ENCODE measurements at places on chromosomes 12 and 14.

DNA sequence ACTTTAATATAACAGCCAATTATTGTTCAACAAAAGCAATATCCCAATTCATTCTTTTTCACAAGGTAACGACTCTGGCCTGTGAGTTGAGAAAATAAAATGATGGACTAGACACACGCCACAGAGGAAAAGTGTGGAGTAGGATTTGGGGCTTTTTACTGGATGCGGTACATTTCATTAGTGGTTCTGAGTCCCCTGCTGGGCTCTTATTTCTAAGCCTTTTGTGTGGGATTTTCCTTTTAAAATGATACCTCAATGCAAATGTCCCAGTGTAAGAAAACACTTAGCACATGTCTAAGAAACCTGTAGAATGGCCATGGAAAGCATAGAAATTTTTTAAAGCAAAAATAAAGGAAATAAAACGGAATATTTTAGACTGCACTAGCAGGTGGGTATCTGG, 73.4 kb downstream of the C12orf42 start:
- no peak for DNase-seq

DNA sequence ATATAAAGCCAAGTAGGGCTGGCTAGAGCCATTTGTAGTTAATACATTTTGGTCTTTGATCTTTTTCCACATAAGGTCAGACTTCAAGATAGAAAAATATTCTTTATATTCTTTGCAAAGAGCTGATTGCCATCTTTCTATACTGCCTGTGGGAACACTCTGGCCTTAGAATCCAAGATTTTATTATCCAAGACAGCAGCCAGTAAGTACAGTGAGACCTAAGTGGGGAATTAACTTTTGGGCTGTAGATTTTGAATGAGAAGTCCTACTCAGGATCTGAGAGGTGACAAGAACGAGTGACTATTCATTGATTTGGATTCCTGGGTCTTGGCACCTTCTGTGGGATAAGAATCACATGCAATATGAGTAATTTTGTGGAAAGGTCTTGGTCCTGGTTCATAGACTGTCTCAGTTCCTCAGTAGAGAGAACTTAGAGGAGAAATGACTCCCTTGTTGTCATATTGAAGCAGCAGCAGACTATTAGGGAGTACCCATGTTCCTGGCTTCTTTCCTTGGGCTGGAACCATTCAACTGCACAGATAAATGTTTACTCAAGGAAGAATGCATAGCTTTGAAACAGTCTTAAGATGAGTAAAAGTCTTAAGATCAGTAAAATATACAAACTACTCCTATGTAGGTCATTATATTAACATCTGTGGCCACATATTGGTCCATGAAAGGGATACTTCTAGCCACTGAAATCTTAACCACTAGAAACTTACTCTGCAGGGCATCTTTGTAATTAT, 353.8 kb downstream of the RAD51B start:
- DNase-seq: no peak

DNA sequence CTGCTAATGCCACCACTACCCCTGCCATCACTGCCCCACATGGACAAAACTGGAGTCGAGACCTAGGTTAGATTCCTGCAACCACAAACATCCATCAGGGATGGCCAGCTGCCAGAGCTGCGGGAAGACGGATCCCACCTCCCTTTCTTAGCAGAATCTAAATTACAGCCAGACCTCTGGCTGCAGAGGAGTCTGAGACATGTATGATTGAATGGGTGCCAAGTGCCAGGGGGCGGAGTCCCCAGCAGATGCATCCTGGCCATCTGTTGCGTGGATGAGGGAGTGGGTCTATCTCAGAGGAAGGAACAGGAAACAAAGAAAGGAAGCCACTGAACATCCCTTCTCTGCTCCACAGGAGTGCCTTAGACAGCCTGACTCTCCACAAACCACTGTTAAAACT, 7.1 kb upstream of the OAS2 start:
- no peak for DNase-seq

DNA sequence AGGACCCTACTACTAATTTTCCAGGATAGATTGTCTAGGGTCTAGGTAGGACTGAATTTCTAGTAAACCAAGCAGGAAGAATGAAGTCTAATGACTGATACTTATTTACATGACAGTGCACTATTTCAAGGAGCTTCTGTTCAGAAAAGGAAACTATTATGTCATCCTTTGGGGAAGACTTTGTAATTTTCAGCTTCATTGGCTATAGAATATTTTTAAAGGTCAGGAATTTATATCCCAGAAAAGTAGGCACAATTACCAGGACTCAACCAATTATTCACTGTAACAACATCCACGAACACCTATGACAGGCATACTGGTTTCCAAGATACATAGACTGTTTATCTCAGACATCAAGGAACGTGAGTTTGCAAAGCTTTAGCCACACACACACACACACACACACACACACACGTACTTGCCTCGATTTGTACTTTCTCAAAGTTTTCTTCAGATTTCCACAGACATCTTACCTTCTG, 23.2 kb downstream of the OR6S1 start:
- DNase-seq: no peak

GRCh38 chr12:75170640-75171185, 38.9 kb downstream of the KCNC2 start:
- DNase-seq: peak; percentile 22

- no peak for DNase-seq
Measured at GRCh38 chr14:35406090-35406489, 1.5 kb upstream of the NFKBIA start.

- DNase-seq: no peak
Measured at GRCh38 chr12:33357181-33357580, 82.4 kb downstream of the SYT10 start.

- DNase-seq: no peak
Measured at GRCh38 chr14:66330916-66331315, 155.3 kb upstream of the CCDC196 start.

GRCh38 chr14:101966742-101967141, 2.4 kb downstream of the DYNC1H1 start:
- DNase-seq: no peak

DNA sequence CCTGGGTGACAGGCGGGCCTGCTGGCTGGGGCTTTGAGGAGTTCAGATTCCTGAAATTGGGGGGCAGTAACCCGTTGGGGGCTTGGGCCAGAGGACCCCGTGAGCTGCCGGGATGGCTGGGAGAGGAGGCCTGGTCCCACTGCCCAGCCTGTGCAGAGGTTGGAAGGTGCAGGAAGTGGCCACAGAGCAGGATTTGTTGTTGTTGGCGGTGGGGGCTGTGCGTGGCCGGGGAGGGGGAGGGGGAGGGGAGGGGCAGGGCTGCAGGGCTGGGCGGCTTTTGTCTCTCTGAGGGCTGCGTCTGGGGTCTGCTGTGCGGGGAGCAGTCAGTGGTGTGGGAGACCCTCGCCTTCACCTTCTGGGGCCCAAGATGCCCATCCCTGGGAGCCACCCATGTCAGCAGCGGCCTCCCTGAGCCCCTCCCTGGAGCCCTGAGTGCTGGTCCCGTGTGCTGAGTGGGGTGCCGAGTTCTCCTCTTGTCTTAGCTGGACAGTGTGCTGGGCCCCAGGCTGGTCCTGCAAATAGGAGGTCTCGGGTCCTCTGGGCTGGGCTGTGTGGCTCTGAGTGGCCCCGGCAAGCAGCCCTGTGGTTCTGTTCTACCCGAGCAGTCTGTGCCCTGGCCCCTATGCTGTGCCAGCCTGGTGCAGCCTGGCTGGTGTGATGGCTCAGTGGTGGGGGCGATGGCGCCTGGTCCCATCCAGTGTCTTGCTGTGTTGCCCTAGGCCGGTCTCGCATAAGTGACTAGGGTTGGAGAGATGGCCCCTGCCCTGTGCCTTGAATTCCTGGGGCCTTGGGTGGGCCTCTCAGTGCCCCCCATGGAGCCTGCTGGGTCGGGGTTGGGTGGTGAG, 10.3 kb downstream of the KIF26A start:
- DNase-seq: no peak

DNA sequence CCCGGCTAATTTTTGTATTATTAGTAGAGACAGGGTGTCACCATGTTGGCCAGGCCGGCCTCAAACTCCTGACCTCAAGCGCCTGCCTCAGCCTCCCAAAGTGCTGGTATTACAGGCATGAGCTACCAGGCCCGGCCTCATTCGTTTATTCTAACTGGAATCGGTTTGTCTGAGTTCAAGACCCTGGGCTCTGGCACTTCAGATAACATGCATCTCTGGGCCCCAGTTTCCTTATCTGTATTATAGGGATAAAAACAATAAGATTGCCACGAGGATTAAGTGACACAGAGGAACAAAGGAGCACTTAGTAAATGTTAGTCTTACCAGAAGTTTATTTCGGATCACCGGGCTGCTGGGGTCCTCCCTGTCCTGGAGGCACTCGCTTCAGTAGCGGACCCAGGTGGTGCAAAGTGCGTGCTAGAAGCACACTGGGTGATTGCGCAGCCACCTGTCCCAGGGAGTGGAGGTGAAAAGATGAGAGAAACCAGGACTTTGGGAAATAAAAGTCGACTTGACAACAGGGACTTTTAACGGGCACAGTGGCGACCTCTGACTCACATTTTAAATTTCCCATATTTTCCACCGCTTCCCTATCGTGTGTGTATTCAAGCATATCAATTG, 37.5 kb downstream of the ACACB start:
- no peak for DNase-seq

All from NCI-H460 (cell line).